ENCODE measurements at places on chromosomes 6 and 20. TPM values are rescaled to one million over a fixed set of nuclear protein-coding genes. Genes with fewer than 3 reads are reported as not detected.
A peak's percentile ranks its signal among the peaks of the same experiment; 100 is the strongest.

- no peak overlapping the region for H3K27ac ChIP-seq
- DNase-seq: no peak
- H3K36me3 ChIP-seq: no peaks in the 10 kb centered on the region
Measured at GRCh38 chr6:150874179-150874578, 8.7 kb downstream of the MTHFD1L start.

DNA sequence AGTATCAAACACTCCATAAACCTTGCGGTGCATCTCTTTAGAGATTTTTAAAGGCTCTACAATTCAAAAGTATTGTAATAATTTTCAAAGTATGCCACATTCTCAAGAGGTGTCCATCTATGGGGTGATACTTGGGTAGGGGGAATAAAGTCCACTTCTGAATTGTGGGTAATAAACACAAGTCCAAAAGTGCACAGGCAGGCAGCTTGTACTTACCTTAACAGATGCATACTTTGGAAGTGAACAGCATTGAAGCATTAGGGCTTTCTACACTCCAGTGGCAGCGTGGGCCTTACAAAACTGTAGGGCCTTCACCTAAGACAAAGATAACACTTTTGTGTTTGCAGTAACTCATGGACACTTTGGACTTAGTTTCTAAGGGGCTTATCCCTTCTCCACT is 58.6 kb downstream of the AIG1 start:
- no peak overlapping the region for H3K27ac ChIP-seq
- no peaks in the 10 kb centered on the region for H3K36me3 ChIP-seq
- no peaks in the 10 kb centered on the region for H3K27me3 ChIP-seq
- DNase-seq: no peak
- no peaks in the 10 kb centered on the region for H3K4me1 ChIP-seq
- H3K4me3 ChIP-seq: no peak overlapping the region

- DNase-seq: no peak
- no peaks in the 10 kb centered on the region for H3K4me1 ChIP-seq
- H3K27me3 ChIP-seq: no peaks in the 10 kb centered on the region
- H3K27ac ChIP-seq: no peak overlapping the region
Measured at GRCh38 chr6:14458669-14459266, 341.2 kb downstream of the CD83 start.

Gene SLC52A3
- total RNA-seq: 1.7 TPM

- DNase-seq: no peak
- no peaks in the 10 kb centered on the region for H3K27me3 ChIP-seq
- no peaks in the 10 kb centered on the region for H3K36me3 ChIP-seq
- H3K4me1 ChIP-seq: peaks cover 47% of the 10 kb centered on the region
- H3K4me3 ChIP-seq: no peak overlapping the region
Measured at GRCh38 chr20:17938871-17939619, 29.5 kb downstream of the SNX5 start.

Gene CEP85L
- 11.8 TPM for total RNA-seq

Gene TBC1D32
- 9.8 TPM for total RNA-seq

DNA sequence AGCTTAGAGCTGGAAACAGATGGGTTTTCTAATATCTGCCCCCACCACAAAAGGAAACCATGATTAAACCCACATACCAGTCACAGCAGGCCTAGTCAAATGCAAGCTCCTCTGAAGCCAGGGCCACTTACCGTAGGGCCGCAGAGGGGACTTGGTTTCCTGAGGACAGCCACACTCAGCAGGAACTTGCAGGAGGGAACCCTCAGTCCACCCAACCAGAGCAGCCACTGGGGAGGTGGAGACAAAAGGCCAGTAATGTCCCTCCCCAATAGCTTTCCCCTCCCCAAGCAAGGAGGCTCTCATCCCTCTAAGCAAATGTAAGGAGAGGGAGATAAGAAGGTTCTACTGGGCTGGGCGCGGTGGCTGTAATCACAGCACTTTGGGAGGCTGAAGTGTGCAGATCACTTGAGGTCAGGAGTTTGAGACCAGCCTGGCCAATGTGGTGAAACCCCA is 384.4 kb upstream of the JARID2 start:
- no peak overlapping the region for H3K4me3 ChIP-seq
- no peak overlapping the region for H3K27ac ChIP-seq
- H3K4me1 ChIP-seq: no peaks in the 10 kb centered on the region
- H3K36me3 ChIP-seq: no peaks in the 10 kb centered on the region
- no peaks in the 10 kb centered on the region for H3K27me3 ChIP-seq
- no peak for DNase-seq

- no peak for DNase-seq
- peaks cover 13% of the 10 kb centered on the region for H3K4me1 ChIP-seq
- H3K4me3 ChIP-seq: no peak overlapping the region
- no peak overlapping the region for H3K27ac ChIP-seq
- H3K36me3 ChIP-seq: no peaks in the 10 kb centered on the region
- H3K27me3 ChIP-seq: peaks cover 5% of the 10 kb centered on the region
Measured at GRCh38 chr20:45290677-45291355, 15.8 kb upstream of the RBPJL start.

DNA sequence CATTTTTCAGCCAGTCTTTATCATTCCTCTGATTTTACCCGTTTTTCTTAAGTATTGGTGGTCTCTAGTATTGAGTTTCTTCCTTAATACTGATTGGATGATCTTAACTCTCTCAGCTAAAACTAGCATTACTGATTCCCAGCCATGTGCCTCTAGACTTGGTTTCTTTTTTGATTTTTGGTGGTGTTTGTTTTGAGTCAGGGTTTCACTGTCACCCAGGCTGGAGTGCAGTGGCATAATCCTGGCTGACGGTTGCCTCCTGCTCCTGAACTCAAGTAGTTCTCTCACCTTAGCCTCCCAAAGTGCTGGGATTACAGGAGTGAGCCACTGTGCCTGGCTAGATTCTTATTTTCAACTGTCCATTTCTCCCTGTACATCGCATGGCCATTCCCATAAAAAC is 24.9 kb downstream of the DPPA5 start:
- no peak for DNase-seq
- no peak overlapping the region for H3K27ac ChIP-seq
- H3K36me3 ChIP-seq: no peaks in the 10 kb centered on the region
- H3K4me1 ChIP-seq: no peaks in the 10 kb centered on the region

Gene TBXT
- not detected for total RNA-seq

DNA sequence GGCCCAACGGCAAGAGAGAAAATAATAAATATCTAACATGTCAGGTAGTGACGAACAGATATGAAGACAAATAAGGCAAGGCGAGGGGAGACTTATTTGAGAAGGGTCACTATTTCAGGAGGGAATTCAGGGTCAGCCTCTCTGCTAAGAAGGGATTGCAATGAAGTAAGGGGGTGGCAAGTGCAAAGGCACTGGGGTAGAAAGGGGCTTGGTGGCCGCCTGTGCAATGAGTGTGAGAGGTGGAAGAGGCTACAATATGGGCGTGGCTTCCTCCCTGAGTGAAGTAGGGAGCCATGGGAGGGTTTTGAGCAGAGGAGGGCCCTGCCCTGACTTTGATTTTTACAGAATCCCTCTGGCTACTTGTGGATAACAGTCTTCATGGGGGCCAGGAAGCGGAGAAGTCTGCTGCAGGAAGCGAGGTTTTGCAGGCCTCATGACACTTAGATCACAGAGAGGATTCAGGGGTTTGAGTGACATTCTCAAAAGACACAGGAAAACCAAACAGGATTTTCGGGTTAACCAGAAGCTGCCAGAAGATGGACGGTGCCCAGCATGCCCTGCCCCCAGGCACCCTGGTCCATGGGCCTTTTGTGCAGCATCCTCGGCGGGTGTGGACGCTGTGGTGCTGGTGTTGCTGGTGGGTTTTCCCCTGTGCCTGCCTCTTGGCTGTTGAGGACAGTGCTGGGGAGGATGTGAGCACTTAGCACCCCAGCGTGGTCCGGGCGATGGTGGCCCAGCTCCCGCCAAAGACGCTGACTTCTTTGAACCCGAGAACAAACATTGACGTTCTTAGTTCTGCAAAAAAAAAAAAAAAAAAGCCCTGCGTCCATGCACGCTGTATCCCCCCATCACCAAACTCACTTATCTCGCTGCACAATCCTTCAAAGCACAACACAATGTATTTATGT is 124.2 kb upstream of the PTPN1 start:
- DNase-seq: no peak
- H3K36me3 ChIP-seq: no peaks in the 10 kb centered on the region
- no peak overlapping the region for H3K27ac ChIP-seq
- H3K4me3 ChIP-seq: no peak overlapping the region
- no peaks in the 10 kb centered on the region for H3K27me3 ChIP-seq

Gene GSTA2
- not detected for total RNA-seq

DNA sequence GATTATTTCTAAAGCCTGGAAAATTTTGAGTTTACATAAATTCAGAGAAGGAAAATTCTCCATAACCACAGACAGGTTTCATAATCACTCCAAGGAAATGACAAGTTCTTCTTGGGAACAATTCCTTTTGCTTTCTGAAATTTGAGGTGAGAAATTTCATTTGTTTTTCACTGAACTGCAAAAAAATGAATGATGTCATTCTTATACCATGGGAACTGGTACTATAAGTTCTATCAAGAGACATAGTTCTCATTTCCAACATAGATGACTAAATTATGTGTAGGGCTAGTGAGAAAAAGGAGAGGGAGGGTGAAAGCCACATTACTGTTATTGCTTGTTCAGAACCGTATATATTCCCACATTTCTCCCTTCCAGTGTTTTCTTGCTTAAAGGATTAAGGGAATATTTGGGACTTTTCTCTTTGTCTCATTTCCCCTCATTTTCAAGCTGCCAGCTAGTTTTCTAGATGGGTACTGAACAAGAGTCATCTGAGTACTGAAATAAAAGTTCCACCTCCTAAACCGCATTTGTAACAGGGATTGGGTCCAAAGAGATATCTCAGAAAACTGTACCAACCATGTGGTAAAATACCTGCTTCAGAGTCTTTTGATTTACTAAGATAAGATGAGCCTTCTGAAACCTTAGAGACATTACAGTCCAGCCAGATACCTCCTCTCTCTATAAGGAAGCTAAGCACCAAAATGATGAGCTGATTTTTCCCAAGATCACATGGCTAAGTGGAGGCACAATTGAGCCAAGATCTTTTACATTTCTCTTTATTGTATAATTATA is 144.3 kb upstream of the PRDM1 start:
- no peaks in the 10 kb centered on the region for H3K4me1 ChIP-seq
- H3K27me3 ChIP-seq: no peaks in the 10 kb centered on the region
- H3K4me3 ChIP-seq: no peak overlapping the region
- no peaks in the 10 kb centered on the region for H3K36me3 ChIP-seq

Gene TMEM200A
- 3.9 TPM for total RNA-seq

- H3K36me3 ChIP-seq: no peaks in the 10 kb centered on the region
- no peaks in the 10 kb centered on the region for H3K27me3 ChIP-seq
- DNase-seq: no peak
- H3K27ac ChIP-seq: no peak overlapping the region
- H3K4me1 ChIP-seq: no peaks in the 10 kb centered on the region
Measured at GRCh38 chr20:53718142-53719021, 124.7 kb upstream of the ZNF217 start.

GRCh38 chr20:31606804-31607639 is 1.9 kb downstream of the ID1 start:
- no peaks in the 10 kb centered on the region for H3K27me3 ChIP-seq
- peak overlapping the region; percentile 77 for H3K27ac ChIP-seq
- no peaks in the 10 kb centered on the region for H3K36me3 ChIP-seq
- no peak for DNase-seq

DNA sequence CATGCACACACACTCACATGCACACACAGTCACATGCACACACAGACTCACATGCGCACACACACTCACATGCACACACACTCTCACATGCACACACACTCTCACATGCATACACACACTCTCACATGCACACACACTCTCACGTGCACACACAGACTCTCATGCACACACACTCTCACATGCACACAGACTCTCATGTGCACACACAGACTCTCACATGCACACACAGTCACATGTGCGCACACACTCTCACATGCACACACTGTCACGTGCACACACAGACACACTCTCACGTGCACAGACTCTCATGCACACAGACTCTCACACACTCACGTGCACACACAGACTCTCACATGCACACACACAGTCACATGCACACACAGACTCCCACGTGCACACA is 36.6 kb upstream of the VSX1 start:
- no peak overlapping the region for H3K4me3 ChIP-seq
- H3K27ac ChIP-seq: no peak overlapping the region
- H3K27me3 ChIP-seq: no peaks in the 10 kb centered on the region
- DNase-seq: no peak
- no peaks in the 10 kb centered on the region for H3K4me1 ChIP-seq

Gene TSPO2
- not detected for total RNA-seq

DNA sequence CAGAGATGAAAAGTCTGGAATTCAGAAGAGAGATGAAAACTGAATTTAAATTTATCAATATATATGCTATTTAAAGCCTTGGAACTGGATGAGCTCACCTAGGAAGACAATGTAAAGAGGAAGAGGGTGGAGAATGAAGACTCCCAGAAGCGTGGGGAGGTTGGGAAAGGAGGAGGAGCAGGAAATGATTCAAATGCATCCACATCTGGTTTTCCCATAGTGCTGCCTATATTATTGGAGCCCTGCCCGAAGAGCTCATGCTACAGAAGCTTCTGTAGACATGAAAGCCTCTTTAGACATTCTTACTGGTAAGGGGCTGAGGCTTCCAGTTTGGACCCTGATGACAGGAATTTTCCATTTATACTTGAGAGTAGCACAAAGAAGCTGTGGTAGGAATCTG is 19.2 kb downstream of the PDE7B start:
- no peaks in the 10 kb centered on the region for H3K27me3 ChIP-seq
- H3K36me3 ChIP-seq: no peaks in the 10 kb centered on the region
- no peak overlapping the region for H3K4me3 ChIP-seq

DNA sequence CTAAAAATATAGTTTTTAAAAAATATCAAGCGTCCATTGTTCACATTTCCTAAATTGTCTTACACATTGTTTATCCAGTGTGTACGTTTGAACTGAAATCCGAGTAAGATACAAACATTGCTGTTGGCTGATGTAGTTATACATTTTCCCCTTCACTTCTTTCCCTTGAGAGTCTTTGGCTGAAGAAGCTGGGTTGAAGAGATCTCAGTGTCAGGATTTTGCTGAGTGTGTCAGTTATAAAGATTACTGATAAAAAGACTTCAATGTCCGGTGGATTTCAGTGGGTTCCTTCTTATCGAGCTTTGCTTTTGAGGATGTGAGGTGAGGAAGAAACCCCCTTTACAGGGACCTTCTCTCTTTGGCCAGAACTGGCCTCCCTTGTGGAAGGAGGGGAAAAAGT is 20.5 kb downstream of the RFPL4B start:
- H3K27ac ChIP-seq: no peak overlapping the region
- no peak for DNase-seq
- H3K36me3 ChIP-seq: no peaks in the 10 kb centered on the region
- no peaks in the 10 kb centered on the region for H3K27me3 ChIP-seq

DNA sequence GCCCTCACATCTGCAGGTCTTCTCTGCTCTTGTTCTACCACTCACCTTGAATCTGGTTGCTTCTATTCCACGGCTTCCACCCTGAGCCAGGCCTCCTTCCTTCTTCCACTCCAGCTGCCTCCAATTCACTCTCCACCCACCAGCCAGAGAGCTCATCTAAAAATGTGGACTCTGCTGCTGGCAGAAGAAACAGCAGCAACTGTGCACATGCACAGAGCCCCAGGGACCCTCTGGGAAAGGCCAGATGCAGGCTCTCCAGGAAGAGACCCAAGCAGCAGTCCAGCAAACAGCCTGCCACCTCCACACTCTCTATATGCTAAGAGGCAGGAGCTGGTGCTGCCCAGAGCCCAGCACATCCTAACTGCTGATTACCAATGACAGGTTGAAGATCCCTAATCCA is 162.6 kb upstream of the TOP1 start:
- no peaks in the 10 kb centered on the region for H3K36me3 ChIP-seq
- no peak for DNase-seq
- H3K27me3 ChIP-seq: no peaks in the 10 kb centered on the region
- H3K4me1 ChIP-seq: peaks cover 13% of the 10 kb centered on the region
- H3K27ac ChIP-seq: no peak overlapping the region

- no peak for DNase-seq
- H3K27me3 ChIP-seq: no peaks in the 10 kb centered on the region
- H3K4me3 ChIP-seq: no peak overlapping the region
- peaks cover 40% of the 10 kb centered on the region for H3K4me1 ChIP-seq
- peak overlapping the region; percentile 67 for H3K27ac ChIP-seq
Measured at GRCh38 chr20:47720636-47721427, 64.4 kb downstream of the SULF2 start.

Gene TXLNB
- 0.49 TPM for total RNA-seq

Gene EHMT2
- 45.2 TPM for total RNA-seq

Measured in vagina (tissue), 2 donors.